GM23248 (cell line): ENCODE measurements at places on chromosomes 4 and X. TPM values are rescaled to one million over a fixed set of nuclear protein-coding genes. Genes with fewer than 3 reads are reported as not detected.

DNA sequence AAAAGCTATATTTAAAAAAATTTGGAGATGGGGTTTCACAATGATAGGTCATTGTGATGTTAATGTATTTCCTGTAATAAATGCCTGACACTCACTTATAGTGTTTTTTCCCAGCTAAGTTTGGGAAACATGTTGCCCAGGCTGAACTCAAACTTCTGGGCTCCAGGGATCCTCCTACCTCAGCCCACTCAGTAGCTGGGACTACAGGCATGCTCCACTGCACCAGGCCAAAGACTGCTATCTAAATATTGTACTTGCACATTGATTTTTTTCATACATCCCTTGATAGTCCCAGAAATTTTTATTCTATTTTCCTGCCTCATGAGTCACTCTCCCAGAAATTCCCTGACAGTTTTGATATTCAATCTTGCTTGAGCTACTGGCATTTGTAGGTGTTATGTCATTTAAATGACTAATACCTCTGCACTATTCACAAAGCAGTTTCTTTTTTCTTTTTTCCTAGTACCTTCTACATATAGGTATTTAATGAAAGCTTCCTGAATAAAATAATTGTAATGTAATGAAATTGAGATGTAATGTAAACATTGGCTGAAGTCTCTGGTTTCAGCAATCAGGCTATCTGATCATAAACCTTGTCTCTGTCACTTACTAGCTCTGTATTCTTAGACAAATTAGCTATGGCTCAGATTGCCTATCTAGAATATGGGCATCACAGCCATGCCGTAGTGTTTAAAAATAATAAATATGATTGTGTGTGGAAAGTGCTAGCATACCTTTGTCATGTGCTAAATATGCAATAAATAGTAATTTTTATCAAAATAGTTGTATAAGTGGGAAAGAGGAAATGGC lies 1973.0 kb upstream of the AGA start:
- no peak for DNase-seq

- no peak for DNase-seq
Measured at GRCh38 chr4:19659101-19659500, 592.6 kb upstream of the SLIT2 start.

- DNase-seq, result no peak
Measured at GRCh38 chr4:136395212-136395722, 1137.0 kb downstream of the PCDH18 start.

DNA sequence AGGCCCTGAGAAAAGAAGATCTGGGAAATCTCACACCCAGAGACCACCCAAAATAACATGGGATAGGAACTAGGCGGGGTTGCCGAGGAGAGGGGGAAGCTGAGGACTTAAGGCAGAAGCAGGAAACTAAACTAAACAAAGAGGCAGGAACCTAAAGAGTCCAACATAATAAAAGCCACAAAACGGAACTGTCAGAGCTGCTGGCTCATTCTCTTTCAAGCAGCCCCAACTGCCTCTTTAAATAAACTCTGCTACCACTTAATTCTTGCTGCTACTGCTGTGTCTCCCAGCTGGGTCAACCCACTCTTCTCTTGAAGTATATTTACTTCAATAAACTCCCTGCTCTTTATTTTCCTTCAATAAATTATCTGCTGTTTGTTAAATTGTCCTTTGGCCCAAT lies 44.5 kb downstream of the MAGEB16 start:
- DNase-seq, result no peak

DNA sequence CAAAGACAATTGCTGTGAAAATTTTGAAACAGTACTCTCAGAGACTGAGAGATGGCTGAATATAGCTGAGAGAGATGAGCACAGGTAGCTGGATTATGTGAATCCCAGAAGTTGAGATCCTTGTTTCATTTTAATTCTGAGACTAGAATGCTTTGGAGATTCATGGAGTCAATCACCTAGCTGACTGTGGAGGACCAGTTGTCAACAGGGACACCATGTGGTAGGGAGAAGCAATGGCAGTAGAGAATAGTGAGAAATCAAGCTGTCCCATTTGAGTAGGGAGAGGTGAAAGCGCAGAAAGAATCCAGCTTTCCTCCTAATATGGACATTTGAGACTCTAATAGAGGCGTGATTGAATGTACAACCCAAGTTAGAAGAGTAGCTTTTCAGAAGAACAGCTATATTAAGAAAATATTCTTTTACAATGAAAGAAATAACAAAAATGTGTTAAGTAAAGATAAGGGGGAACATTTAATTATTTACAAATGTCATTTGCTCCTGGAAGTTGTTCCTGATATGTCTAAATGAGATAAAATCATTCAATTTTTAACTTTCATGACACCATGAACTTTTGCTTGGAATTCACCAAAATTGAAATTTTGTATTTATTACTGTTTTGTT lies 30.3 kb upstream of the GLRB start:
- peak; percentile 77 for DNase-seq

GRCh38 chr4:114200026-114200425 lies 220.6 kb upstream of the ARSJ start:
- no peak for DNase-seq

DNA sequence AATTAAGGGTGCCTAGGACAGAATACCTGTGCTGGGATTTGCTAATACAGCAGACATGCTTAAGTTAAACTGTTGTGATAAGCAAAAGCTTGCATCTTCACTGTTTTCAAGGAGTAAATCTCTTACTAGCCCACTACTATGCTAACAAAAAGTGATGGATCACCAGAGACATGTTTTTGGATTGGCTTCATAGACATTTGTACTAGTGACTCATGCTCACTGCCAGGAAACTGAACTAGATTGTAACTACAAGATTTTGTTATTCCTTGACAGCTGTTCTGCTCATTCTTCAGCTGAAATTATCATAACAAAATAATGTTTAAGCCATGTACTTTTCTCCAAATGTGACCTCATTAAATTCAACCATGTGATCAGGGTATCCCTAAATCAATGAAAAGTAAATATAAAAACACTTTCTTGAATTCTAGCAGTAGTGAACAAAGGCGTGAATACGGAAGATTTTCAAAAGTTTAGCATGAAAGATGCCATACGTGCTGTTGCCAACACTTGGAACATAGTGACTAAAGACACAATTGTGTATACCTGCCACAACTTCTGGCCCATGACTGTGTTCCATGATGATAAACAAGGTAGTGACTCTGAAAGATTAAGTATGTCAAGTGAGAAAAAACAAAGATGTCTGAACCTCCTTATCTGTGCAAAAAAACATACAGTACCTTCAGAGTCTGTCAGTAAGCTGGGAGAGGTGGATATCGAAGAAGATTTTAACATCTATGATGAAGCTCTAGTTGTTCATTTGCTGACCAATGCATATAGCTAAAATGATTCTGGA lies 154.0 kb downstream of the BTC start:
- peak; percentile 63 for DNase-seq

CNGA1 gene
- total RNA-seq, result not detected in 2 replicates

GLUD2 gene
- total RNA-seq, result 0.97 and 1.6 TPM in 2 replicates

ZNF280C gene
- 3.2 and 3.4 TPM in 2 replicates for total RNA-seq

SOX3 gene
- not detected in 2 replicates for total RNA-seq
